ENCODE measurements at places on chromosomes 6 and 20.
A peak's percentile ranks its signal among the peaks of the same experiment; 100 is the strongest.

DNA sequence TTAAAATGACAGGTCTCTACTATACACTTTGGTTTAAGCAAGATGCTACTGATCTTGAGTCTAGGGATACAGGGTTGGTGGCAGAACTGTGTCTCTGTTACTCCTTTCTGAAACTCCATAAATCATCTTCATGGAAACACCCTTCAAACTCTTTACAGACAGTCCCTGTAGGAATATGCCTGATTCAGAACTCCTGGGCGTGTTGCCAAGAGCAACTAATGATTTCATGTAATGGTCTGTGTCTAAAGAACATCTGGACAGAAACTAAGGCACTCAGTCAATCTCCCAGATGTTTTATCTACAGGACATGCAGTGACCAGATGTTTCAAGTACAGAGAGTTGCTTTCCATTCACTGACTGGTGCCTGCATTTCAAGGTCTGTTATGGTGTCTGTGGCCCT, 464.4 kb upstream of the CHD6 start:
- no peak for DNase-seq

GRCh38 chr6:30345852-30346251, 896 bp downstream of the RPP21 start:
- DNase-seq = peak; percentile 12

- peak; percentile 51 for DNase-seq
These were observed 15.7 kb upstream of the QKI start for GRCh38 chr6:163398815-163399214.

- peak; percentile 71 for DNase-seq
These were observed 647 bp downstream of the AK9 start for GRCh38 chr6:109690373-109690736.

GRCh38 chr6:119865466-119866350, 516.1 kb upstream of the MAN1A1 start:
- DNase-seq = no peak

DNA sequence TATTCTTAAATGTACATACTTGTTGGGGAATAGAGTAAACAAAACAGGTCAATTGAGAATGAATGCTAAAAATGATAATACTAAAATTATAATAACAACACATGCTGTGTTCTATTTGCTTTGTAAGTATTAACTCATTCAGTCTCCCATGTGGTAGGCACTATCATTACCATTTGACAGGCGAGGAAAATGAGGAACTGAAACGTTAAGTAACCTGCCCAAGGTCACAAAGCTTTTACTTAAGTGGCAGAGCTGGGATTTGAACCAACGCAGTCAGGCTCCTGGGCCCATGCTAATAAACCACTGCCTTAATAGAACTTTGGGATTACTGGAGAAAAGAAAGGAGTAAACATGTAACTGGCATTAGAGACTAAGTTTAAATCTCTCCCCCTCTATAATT, 3.8 kb downstream of the NSFL1C start:
- DNase-seq = no peak

GRCh38 chr6:81844686-81845085, 92.2 kb upstream of the TENT5A start:
- no peak for DNase-seq

DNA sequence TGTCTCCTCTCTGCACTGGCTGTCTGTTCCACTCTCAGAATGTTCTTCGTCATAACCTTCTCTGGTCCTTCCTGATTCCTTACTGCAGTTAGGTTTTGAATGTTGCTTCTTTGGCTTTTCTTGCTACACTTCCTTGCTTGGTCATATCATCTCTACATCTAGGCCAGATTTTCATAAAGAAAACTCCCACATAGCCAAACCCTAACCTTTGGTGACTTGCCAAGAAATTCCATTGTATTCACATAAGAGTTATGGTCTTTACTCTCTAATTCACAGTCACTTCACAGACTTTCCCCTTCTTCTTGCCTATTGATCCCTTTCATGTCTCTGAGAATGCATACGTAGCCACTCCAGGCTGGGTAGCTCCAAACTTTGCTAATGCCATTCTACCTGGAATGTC, 41.9 kb upstream of the SIM1 start:
- DNase-seq = no peak

DNA sequence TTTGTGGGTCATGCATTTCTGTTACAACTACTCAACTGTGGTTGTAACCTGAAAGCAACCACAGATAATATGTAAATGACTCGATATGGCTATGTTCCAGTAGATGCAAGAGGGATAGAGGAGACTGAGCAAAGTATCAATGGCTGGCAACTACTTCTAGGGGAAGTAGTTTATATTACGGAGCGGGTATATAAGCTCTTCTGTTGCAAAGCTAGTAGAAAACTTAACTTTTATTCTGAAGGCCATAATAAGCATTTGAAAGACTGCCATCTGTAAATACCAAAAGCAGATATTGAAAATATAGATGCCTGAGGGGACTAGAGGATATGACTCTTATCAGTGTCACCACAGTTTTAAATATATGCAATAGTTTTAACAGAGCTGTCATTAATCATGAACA, 655.3 kb downstream of the PHF3 start:
- no peak for DNase-seq

- DNase-seq = no peak
These were observed 255.1 kb downstream of the CDH26 start for GRCh38 chr20:60213126-60213893.

- DNase-seq = no peak
These were observed 32.1 kb downstream of the ZNF217 start for GRCh38 chr20:53561505-53561904.

DNA sequence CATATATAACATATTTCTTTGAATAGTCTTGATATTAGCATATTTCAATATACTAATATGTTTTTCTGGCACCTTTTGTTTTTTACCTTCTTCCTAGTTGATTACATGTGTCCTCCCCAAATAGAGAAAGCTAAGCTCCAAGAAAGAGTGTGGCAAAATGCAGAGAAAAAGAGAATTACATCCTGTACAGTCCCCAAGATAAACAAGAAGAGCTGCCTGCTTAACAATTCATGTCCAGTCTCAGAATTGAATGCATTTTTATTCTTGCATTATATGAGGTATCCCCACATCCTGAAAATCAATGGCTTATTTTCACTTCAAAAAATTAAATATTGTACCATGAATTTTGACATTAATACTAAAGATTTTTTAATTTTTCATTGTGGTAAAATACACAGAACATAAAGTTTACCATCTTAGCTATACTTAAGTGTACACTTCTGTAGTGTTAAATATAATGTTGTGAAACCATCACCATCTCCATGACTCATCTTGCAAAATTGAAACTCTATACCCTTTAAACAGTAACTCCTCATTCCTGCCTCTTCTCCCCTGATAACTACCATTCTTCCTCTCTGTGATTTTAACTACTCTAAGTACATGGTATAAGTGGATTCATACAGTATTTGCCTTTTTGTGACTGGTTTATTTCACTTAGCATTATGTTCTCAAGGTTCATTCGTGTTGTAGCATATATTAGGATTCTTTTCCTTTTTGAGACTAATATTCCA, 490.3 kb downstream of the COL12A1 start:
- no peak for DNase-seq

- DNase-seq = no peak
These were observed 10.1 kb upstream of the PGC start for GRCh38 chr6:41757271-41757670.

GRCh38 chr6:347232-347631, 44.3 kb upstream of the IRF4 start:
- no peak for DNase-seq

DNA sequence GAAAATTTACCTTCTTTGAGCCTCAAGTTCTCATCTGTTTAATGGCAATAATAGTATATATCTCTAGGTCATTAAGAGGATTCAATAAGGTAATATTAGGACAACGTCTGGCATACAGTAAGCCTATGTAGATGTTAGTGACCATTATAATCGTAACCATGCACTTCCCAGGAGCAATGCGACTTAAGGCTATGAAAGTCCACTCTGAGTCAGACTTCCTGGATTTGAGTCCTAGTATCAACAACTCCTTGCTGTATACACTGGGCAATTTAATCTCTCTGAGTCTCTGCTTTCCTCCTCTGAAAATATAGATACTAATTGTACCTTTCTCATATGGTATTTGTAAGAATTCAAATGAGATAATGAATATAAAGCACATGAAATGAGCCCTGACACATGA, 168.1 kb upstream of the HDDC2 start:
- DNase-seq = no peak

DNA sequence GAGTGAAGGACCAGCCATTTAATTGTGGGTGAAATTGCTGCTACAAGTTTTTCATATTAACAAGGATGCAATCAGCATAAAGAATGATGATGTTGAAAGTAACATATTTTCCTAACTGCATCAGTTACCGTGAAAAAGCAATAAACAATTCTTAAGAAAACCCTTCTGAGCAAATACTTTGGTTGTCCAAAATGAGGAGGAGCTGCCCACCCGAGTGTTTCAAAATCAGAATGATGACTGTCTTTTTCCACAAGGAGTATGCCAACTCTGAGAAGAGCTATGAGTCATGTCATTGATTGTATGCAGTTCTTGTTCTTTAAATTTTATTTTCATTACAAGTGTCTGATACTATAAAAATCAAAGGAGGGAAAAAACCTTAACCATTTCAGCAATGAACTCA, 470.5 kb downstream of the COL12A1 start:
- DNase-seq = no peak

- DNase-seq = no peak
These were observed 38.6 kb upstream of the CHRNA4 start for GRCh38 chr20:63399596-63400375.

DNA sequence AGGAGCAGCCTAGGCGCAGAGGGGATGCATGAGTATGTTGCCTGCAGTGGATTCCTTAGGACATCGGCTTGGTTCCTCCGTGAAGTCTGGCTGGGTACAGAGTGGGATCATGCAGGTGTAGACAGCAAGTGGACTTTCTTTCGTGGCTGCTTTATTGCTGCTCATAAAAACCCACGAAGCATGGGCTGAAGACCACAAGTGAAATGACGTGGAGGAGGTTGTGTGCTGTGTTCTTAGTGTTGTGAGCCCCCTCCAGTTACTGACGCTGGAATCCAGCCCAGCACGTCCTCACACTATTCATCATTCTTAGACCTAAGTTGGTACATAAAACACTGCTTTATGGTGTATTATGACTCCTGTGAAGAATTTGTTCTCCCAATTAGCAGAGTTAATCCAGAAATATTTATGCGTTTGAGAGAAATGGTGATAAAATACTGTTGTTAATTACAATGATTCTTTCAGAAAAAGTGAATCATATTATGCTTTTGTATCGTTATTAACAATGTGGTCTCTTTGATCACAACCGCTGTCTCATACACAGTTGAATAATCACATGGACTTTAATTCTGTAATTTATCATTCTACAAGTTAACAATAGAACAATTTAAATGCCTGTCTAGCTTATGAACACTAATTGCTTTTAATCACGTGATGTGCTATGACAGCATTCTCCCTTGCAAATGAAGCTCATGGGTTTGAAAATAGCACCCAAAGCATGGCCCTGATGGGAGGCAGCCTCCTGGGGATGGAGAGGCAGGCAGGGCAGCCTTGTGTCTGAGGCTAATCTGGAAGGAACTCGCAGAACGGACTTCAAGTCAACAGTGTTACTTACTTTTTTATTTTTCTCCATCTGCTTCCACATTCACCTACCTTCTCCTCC, 233.9 kb upstream of the SYNDIG1 start:
- no peak for DNase-seq

- peak; percentile 69 for DNase-seq
These were observed 89.8 kb upstream of the PAX1 start for GRCh38 chr20:21615617-21616080.

DNA sequence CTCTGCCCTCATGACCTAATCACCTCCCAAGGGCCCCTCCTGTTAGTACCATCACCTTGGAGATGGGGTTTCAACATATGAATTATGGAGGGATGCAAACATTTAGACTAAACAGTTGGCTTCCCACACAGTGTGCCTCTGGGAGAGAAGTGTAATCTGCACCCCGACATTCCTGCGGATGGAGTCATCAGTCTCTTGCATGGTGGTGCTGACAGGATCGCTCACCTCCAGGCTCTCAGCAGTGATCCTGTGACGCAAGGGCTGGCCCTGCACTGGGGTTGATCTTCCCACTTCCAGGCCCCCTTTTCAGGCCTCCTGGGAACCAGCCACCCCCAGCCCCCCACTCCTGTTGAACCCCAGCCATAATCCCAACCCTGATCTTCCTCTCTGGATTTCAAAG, 16.0 kb upstream of the PI16 start:
- no peak for DNase-seq

DNA sequence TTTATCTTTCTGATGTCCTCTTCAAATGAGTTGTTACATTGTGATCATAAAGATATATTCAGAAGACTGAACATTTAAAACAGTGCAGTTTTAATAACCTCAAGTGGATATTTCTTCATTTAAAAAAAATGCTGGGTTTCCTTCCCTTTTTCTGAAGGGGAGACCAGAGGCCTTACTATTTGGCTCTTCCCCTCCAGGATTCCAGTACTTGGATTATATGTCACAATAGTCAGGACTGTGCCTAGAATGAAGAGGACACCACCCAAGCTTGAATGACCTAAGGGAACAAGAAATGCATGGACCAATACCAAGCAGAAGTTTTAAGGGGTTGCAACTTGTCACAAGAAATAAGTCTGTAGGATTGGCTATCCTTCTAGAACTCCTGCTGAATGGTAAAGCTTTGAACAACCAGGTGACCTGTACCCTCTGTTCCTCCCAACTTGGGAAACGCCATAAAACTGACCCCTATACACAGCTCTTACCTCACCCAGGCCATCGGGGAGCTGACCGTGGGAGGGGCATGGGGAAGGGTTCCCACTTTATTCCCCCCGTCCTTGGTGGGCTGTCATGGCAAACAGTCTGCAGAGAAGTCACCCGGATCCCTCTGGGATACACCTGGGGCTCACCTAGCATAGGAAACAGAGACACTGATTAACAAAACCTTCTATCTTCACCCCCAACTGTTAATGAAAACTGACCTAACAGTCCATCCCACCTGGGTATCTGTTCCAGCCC, 2.0 kb downstream of the FRS3 start:
- peak; percentile 45 for DNase-seq

GRCh38 chr20:32006841-32007786, 3.1 kb upstream of the CCM2L start:
- DNase-seq = no peak

- DNase-seq = no peak
These were observed 318.2 kb upstream of the POU3F2 start for GRCh38 chr6:98516206-98516605.

DNA sequence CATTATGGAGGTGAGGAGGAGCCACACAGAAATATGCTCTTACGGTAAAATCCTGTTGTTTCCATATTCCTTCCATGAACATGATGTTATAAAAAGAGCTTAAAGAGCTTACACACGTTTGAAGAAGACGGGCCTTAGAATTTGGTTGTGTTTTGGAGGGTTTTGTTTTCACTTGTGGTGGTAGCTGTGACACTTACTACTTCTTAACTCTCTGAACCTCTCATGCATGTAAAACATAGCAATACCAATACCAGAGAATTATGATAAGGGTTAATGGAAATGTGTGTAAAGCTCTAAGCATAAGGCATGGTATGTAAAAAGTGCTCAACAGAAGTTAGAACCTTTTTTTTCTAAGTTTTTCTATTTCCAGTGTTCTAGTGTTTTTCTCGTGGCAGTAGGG, 256.1 kb upstream of the KCNQ5 start:
- DNase-seq = no peak

- no peak for DNase-seq
These were observed 1.3 kb upstream of the LRFN2 start for GRCh38 chr6:40588480-40588879.
